Midbrain (tissue), 1 donor: ENCODE measurements at places on chromosomes 1 and 21.

DNA sequence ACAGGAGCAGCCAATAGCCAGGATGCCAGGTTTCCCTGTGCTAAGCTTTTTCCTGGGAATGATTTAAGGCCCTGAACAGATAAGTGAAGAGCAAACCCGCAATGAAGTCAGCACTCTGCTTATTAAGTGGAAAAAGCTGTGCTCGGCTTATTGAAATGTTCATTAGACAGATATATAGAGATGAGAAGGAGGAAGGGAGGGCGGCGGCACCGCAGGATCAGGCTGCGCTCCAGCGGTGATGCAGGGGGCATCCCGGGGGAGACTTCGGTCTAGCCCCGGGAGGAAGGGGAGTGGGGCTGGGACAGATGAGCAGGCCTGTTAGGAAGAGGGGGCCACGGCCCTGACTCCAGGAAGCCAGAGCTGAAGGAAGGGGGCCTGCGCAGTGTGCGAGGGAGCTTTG is 115.0 kb downstream of the TMEM53 start:
- no peak for DNase-seq

DNA sequence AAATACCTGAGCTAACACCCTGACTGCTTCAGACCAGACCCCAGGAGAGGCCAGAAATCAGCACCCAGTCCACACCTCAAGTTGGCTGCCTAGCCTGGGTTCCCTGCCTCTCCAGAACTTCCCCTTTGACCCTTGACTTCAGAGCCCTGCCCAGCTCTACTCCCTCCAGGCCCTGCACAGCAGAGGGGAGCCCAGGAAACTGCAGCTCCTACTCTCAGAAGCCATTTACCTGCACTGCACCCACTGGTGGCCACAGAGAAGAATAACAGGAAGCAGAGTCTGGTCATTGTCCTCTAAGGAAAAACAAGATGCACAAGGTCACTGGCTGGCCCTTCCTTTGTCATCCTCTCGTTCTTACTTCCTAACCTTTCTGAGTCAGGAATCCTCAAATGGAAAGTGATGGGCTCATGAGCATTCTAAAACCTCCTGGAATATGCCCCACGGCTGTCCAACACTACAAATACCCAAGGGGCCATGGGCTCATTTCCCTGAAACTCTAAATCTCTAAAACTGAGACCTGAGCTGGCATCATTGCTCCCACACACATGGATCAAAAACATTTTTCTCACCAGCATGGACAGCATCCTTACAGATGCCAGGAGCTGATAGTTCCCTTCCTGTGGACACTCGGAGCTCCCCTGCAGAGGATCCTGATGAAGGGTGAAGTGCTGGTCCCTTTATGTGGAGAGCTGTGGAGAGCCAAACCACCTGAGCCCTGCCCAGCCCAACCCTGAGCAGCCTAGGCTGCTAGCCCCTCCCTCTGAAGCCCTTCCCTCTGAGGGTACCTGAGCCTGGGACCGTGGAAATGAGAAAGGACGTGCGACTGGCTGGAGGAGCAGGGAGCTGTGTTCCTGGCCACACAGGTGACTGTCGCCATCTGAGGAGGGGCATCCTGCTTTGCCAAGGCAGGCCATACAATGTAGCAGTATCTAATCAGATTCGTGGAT is at the start of gene ITLN2:
Gene ITLN2, minus strand, starts transcription at position 652 of the 947 bp plus-strand sequence. Its CDS starts 68 bp downstream, at position 584.
- no peak for DNase-seq

- DNase-seq, result no peak
Observed at GRCh38 chr1:240847325-240847724, 235.4 kb upstream of the GREM2 start.

GRCh38 chr1:64948905-64949833 is 17.2 kb downstream of the JAK1 start:
- DNase-seq, result no peak

DNA sequence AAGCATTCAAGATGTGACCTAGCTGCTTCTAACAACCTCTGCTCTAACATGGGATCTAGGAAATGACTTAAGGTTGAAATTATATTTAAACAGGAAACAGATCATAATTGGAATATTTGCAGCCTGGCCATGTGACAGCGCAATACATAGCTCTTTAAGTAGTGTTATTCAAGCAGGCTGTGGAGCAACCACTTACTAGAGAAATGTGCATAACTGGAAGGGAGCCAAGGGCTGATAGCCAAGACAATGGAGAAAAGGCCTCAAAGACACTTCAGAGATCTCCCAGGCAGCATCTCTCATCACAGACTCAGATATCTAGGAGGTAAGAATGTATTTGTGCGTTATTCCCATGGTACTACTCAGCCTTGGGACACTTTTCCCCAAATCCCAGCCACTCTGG is 823.0 kb upstream of the PRMT6 start:
- no peak for DNase-seq

DNA sequence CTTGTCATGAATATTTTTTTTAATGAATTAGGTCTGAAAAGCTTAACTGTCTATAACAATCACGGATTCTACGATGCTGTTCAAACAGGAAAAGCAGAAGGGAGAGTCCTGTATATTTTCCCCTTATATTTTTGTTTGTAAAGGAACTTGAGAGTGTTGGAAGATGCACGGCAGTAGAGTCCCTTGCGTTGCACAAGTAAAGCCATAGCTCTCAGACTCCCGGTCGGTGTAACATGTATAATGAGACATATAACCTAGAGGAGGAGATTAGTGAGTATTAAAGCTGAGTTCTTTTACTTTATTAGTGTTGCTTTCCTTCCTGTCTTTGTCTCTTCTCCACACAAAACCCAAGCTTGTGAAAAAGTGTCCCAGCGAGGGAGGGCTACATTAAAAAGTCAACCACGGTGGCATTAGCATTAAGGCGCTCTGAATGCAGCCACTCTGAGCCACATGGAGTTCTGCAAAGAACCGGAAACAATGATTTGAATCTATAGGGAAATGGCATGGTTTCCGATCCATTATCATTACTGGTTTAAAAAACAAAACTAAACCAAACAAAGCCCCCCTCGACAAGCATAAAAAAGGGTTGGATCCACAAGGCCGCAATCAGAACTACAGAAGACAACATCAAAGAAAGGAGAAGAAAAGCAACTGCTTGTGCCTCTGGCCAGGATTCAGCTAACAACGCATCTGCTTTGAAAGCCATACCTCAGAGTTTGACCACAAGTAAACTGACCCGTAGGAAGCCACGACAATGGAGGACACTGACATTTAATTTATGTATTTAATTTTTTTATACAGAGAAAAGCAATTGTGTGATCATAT is 356.8 kb downstream of the LMO4 start:
- no peak for DNase-seq

GRCh38 chr1:204868340-204868700 is 2.3 kb upstream of the NFASC start:
- DNase-seq, result peak; percentile 59
